ENCODE measurements at places on chromosomes 12 and 14.

DNA sequence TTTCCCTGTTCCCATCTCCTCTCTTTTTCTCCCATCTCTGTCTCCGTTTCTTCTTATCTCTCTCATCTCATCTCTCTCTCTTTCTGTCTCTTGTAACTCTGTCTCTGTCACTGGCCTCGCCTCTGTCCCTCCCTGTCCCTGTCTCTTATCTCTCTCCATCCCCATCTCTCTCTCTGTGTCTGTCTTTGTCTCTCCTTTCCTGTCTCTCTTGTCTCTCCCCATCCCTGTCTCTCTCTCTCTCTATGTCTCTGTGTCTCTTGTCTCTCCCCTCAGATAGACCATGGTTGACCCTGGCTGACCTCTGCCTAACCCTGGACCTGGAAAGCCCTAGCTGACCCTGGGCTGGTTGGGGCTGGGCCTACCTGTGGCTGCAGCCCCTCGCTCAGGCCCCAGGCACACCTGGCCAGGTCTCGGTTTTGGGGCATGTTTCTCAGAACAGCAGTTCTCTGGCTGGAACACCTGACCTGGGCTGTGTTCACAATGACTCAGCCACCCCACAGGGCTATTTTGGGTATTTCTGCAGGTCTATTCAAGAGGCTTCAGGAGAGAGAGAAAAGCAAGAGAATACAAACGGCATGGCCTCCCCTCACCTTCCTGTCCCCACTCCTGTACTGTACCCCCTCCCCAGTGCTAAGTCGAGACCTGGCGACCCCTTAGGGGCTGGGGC lies 174.4 kb downstream of the TMEM121 start:
- no peak for DNase-seq

GRCh38 chr12:92854344-92854743 lies 74.8 kb downstream of the EEA1 start:
- no peak for DNase-seq

- no peak for DNase-seq
Observed at GRCh38 chr12:131097202-131098177, 143.8 kb downstream of the ADGRD1 start.

DNA sequence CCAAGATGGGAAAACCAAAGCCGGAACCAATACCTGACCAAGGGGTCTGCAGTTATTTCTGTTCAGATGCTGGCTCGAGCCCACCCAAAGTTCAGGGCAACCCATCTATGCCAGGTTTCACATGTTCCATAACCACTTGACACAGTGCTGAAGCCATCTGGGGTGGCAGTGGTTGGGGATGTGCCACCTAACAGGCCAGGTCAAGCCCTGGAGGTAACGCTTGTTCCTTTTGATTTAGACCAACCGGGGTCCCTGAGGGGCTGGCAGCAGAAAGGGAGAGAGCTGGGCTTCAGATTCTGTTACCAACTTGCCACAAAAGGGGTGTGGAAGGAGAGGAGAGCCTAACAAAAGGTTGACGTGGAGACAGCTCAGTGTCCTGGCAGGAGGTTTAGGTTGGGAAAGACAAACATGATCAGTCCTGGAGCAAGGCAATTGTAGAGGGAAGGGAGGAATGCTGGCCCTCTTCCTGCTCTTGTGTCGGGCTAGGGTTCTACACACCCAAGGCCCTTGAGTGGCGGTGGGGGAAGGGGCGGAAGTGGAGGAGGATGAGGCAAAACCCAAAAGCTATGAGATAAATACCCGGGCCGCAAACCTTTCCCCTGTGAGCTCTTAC lies 31.9 kb downstream of the CACNA2D4 start:
- DNase-seq = no peak

GRCh38 chr14:49767270-49767570 lies 733 bp upstream of the KLHDC2 start:
- no peak for DNase-seq

- no peak for DNase-seq
Observed at GRCh38 chr14:99352688-99353280, 80.8 kb upstream of the BCL11B start.

DNA sequence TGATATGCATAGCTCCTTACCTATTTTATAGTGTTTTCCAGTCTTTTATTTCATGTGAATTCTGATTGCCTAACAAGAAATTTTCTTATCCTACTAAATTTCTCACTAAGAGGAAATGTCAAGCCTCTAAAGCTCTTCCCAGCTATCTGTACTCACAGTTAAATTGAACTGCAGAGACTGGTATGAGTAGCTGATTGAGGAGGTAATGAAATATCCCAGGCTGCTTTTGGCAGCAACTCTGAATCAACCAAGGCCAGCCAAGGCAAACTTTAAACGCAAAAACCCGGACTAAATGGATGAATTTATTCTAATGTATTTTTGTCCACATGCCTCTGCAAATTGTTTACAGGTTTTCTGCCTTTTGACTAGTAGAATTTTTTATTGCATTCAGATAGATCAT lies 119.1 kb upstream of the PMCH start:
- DNase-seq = no peak

DNA sequence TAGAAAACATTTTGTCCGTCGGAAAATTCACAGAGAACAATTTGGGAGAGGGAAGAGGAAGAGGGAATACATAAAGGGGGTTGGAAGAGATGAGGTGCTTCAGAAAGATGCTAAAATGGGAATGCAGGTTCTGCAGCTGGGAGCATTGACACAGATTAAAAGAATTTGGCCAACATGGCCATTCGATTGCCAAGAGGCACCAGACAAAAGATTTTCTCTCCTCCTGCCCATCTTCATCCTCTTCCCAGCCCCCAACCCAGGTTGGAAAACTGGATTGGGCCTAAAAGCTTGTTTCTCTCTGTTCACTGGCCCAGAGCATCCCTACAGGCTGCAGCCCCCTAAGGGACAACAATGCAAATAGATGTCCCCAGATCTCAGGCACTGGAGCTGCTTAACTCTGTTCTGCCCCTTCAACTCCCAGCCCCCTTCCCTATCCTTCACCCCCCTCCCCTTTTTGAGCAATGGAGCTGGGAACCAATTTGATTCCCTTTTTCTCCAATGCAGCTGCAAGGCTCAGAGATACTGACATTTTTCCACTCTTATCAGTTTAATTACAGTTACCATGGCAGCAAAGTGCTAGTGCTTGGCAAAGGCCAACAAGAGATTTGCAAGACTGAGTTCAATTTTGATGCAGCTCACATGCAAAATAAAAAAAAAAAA lies 1.9 kb downstream of the LMO3 start:
- peak; percentile 8 for DNase-seq

GRCh38 chr14:32259368-32260013 lies 56.4 kb upstream of the RNU6-8 start:
- no peak for DNase-seq

- no peak for DNase-seq
Observed at GRCh38 chr12:103444983-103445382, 50.8 kb downstream of the C12orf42 start.

DNA sequence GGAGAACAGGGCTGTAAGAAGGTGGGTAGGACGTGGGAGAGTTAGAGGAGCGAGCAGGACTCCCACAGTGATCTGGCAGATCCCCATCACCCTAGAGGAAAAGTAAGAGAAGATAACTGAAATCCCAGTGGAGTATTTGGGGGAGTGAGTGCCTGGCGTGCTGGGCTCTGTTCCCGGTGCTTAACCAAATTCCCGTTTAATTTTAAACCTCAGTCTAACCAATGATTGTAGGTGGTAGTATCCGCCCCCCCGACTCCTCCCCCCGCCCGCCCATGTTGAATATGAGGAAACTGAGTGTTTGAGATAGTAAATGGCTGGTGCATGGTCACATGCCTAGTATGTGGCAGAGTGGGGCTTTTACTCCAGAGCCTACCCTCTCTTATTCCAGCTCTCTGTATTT lies 1.2 kb downstream of the TARBP2 start:
- DNase-seq = no peak

GRCh38 chr12:113083863-113084435 lies 27.4 kb downstream of the DTX1 start:
- no peak for DNase-seq

GRCh38 chr12:30016540-30017055 lies 232.9 kb upstream of the TMTC1 start:
- no peak for DNase-seq

GRCh38 chr12:131042834-131043245 lies 89.1 kb downstream of the ADGRD1 start:
- DNase-seq = no peak

DNA sequence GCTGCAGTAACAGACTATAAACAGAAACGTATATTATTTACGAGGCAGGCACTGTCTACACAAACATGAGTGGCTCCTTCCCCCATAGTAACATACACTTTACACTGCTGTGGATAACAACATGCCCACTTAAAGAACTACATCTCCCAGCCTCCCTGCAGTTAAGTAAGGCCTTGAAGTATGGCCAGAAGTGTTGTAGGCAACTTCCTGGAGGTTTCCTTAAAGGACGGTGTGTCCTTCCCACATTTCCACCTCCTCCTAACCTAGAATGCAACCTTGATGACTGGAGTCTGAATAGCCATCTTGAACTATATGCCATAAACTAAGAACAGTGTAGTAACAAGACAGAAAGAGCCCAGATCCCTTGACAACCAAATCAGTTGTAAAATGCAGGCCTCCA lies 20.3 kb downstream of the MED13L start:
- no peak for DNase-seq

DNA sequence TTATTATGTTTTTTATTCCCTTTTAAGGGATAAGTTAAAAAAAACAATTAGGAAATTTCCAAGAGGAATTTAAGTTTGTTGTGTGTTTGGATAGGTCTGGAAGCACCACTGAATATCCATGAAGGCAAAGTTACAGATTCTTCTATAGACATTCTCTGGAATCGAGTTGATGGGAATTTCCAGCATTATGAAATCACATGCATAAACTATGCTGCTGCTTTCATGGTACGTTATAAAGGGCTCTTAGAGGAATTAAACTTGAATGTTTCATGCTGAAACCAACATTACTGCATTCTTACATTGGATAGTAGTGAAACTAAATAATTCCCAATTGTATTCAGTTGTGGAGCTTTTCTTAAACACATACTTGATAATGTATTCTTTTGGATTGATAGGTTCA lies 21.5 kb upstream of the PTPRQ start:
- DNase-seq = no peak

DNA sequence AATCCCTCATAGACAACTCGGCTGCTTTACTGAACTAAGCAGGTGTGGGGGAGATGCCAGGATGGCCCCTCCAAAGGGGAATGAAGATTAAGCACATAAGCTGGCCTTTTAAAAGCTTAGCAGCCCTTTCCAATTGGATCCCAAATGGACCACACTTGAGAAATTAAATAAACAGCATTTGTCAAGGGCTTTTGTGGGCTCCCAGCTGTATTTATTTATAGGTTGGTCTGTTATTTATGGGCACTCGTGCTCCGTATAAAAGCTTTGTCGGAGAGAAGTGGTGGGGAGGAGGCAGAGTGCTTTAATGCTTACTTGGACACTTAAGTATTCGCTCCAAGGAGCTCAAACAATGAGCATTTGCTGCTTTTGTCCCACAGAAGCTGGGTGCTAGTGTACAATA lies 580.2 kb downstream of the MED13L start:
- DNase-seq = no peak

DNA sequence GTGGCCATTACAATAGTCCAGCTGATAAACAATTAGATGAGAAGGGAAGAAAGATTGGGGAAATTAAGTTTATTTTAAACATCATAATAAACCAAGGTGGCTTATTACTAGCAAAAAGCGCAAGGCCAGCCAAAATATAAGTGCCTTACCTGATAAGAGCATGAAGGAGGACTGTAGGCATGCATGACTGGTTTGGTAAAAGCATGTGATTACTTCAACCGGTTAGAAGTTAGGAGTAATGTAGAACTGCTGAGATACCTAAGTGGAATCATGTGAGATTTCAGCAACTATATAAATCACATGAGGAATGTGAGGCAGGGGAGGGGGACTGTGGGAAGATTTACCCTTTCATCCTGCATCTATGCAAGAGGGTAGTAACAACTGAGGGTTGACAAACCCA lies 59.7 kb upstream of the CCDC196 start:
- no peak for DNase-seq

DNA sequence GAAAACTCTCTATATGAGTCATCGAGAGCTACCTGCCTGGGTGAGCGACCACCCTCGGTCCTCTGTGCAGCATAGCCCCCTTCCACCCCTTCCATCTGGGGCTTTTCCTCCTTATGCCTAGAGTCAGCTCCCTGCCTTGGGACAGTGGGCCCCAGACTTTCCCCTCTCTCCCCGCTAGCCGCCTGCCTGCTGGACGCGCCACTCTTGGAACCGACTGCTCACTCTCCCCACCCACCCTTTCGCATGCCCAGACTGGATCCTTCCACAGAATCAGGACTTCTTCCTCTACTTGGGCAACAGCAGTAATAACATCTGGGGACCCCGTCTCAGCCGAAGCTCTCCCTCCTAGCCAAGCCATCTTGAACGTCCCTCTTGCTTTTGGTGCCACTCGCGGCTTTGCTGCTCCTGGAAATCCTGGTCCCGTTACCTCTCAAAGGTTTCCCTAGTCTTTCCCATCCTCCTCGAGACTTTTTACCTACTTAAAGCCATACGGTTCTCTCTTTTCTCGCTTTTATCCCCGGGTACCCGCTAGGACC lies 671 bp downstream of the ESYT1 start:
- no peak for DNase-seq

DNA sequence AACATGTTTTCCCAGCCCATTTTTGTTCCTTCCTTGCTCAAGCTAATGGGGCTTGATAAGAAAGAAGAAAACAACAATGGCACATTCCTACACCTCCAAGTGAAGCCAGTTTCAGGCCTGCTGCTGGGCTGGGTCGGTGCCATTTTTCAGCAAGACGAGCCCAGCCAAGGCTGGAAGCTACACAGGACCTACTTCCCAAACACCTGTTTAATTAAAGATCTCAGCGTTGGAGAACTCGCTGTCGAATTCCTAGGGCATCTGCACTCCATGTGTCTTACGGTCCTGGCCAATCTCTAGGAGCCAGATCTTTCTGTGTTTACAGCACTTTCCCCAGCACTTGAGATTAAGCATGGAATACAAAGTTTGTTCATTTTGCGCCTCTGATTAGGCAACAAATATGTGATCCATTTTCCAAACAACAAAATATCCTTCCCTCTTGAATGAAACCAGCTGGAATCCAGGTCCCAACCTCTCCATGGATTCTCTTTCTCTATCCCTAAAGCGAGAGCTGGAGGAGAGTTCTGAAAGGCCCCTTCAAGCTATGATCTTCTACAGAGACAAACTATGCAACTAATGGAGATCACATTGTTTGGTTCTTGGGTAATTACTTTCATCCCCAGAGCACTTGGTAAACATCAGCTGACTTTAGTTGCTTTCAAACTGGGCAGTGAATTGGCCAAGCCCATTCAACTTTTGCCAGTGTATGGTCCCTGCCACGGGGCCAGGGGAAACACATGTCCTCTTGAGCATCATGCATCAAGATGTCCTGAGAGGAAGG lies 34.3 kb upstream of the TC2N start:
- DNase-seq = no peak

DNA sequence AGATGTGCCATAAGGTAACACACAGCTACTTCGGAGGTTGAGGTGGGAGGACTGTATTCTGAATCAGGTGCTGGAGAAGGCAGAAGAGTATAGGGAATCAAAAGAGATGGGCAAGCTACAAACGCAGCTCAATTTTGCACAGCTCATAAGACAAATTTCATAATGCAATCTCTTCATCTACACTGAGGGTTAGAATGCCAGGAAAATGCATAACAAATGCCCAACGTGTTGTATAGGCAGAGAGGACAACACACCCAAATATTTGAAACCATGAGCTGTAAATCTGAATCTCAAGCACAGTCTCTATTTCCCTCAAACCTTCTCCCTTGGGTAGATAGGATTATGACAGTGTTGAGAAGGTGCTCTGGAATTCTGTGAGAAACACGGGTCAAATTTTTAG lies 263.1 kb upstream of the FOXN3 start:
- DNase-seq = no peak

GRCh38 chr14:104732355-104732804 lies 8.4 kb downstream of the ADSS1 start:
- no peak for DNase-seq

All from neural crest cell (in vitro differentiated cells).